ENCODE measurements at places on chromosomes 5 and 9.

DNA sequence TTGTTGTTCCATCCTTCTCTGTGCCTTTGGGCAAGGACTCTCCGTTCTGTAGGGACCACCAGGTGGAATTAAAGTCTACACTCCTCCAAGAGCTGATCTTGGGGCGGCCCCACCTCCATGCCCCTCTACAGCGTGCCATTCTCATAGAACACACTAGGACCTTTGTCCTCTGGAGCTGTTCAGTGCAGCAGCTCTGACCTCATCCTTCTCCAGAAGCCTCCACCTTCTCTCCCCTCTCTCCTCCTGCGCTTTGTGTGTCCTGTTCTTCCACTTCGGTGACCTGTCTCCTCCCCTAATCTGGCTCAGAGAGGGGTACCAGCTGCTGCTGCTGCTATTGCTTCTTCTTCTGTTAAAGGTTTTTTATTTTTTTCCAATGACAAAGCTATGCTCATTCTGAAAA lies 1.8 kb upstream of the MACROH2A1 start:
- no peak for DNase-seq

DNA sequence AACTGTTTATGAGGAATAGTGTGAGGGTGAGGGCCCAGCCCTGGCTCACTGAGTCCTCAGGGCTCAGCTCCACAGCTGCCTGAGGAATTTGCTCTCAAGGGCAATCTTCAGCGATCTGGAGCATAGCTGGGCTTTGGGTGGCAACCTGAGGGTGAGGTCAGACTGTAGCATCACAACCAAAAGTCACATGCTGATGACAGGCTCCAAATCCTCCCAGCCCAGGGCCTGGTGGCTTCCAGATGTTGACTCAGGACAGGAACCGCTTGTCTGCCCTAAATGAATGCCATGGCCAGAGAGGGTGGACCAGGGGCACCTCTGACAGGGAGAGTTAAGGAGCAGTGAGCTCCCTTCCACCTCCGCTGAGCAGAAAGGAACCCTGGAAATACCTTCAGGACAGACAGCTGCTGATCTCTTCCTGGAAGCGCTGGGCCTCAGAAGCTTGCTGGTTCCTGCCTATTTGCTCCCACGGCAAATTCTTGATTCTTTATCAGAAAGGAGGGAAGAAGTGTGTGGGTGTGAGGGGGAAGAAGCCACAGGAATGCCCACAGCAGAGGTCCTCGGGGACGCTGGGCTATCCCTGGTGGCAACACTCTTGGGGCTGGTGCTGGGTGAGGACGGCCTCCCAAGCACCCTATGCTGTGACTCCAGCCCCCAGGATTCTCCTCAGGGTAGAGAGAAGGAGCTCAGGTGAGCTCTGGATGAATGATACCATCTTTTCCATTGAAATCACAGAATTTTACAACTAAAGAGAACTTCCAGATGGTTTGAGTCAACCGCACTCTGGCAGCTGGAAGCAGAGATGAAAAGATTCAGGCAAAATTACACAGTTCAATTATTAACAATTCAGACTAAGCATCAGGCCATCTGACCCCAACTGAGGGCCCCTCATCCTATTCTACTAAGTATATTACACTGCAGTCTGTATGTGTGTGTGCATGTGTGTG lies 13.8 kb upstream of the CTSL start:
- DNase-seq: no peak

GRCh38 chr9:78697618-78698017 lies 400.7 kb downstream of the PSAT1 start:
- no peak for DNase-seq

DNA sequence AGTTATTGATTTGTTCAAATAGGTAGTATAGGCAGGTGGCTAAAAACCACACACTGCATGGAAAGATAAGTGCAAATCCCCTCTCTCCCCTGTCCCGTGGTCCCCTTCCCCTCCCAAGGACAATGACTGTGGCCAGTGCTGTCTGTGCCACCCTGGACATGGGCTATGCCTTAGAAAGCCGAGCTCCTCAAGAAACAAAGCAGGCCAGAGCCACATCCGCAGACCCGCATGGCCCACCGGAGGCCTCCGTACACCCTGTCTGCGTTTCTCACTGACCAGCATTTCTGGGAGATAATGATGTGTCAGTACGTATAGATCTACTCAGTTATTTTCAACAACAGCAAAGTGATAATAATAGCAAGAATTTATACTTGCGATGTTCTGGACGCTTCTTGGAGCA lies 16.3 kb downstream of the TSPAN17 start:
- no peak for DNase-seq

GRCh38 chr5:75053304-75054133 lies 1.2 kb upstream of the GCNT4 start:
- DNase-seq: no peak

GRCh38 chr9:124353811-124354274 lies 61.4 kb downstream of the PSMB7 start:
- DNase-seq: no peak

DNA sequence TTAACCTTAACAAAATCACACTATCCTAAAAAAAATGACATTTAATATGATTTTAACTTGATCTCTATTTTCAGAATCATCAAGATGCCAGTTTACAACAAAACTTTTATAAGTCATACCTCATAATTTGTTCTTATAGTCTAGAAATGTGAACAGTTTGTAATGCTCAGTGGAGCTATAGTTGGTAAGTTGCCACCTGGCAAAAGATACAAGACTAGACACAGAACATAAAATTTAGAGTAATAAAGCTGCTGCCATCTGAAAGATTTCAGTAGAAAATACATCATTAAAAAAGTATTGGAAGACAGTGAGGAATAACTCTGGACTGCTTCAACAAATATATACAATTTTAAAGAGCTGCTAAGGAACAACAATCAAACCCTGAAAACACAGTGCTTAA lies 233.8 kb downstream of the GABRG2 start:
- no peak for DNase-seq

DNA sequence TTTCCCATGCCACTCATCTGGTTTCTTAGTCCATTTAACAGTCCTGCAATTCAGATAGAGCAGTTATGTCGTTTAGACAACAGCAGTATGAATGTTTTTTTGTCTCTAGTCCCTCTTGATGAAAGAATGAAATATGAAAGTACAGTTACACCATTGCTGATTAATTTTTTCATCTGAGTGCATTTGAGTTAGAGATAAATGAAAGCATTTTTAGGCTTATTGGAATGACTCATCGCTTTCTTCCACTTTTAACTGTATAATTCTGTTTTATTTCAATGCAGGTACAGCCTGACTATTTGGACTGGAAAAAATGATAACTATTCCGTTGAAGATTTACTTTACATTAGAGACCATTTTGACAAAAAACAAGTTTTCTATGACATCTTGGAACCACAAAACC lies 28.7 kb downstream of the ANKRD34B start:
- no peak for DNase-seq

DNA sequence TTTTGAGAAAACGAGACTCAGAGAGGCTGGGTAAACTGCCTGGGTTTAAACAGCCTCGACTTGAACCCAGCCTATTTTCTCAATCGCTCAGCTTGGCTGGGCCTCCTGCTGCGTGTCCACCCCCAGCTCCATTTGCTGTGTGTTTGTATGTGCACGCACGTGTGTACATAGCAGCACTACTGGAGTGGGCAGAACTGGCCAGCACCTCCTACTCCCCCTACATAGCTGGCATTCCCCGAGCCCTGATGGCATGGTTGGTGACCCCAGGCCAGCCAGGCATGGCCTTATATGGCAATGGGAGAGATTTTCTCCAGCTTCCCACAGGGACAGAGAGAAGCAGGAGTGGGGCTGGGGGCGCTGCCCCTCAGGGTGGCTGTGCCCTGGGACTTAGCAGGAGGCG lies 4.1 kb downstream of the AIF1L start:
- DNase-seq: no peak

DNA sequence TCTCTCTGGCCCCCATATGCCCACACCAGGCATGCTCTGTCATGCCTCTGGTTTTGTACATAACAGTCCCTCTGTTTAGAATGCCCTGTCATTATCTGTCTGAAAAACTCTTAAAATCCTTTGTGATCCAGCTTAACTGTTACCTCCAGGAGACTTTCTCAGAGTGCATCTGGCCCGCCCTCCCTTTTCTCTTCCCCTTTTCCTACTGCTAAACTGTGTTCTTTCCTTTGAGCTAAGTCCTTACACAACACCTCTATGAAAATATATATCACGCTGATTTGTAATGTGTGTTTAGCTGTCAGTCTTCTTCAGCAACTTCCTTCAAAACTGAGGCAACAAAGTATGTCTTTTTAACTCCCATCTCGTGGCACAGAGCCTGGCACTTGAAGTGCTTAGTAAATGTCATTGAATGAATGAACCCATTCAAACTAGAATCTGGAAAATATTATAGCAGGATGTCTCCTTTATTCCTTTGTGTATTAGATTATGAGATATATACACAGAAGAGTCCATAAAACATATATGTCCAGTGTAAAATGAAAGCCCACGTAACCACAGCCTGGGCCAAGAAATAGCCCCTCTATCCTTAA lies 166.2 kb upstream of the KLF9 start:
- DNase-seq: no peak

GRCh38 chr5:9864791-9865190 lies 234.6 kb upstream of the TAS2R1 start:
- no peak for DNase-seq

GRCh38 chr9:75168270-75169178 lies 80.2 kb downstream of the OSTF1 start:
- no peak for DNase-seq

GRCh38 chr5:89421035-89421434 lies 538.1 kb upstream of the MEF2C start:
- no peak for DNase-seq

GRCh38 chr5:142749321-142749720 lies 20.9 kb upstream of the ARHGAP26 start:
- DNase-seq: no peak

DNA sequence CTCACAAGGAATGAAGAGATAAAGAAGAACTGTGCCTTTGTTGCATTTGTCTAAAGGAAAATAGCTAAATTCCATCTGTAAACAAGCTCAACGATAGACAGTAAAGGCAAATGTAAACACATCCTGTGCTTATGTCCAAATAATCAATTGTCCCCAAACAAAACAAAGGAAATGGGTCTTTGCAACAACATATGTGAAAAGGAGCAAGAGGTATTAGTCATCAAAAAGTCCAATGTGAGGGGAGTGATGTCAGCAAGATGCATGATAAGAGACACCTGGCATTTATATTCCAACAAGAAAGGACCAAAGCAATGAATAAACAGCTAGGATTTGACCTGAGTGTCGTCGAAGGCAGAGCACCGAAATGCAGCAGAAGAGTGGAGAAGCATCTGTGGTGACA lies 209.1 kb downstream of the ASTN2 start:
- no peak for DNase-seq

- no peak for DNase-seq
These were observed 183.9 kb upstream of the ZNF618 start for GRCh38 chr9:113692256-113692655.

DNA sequence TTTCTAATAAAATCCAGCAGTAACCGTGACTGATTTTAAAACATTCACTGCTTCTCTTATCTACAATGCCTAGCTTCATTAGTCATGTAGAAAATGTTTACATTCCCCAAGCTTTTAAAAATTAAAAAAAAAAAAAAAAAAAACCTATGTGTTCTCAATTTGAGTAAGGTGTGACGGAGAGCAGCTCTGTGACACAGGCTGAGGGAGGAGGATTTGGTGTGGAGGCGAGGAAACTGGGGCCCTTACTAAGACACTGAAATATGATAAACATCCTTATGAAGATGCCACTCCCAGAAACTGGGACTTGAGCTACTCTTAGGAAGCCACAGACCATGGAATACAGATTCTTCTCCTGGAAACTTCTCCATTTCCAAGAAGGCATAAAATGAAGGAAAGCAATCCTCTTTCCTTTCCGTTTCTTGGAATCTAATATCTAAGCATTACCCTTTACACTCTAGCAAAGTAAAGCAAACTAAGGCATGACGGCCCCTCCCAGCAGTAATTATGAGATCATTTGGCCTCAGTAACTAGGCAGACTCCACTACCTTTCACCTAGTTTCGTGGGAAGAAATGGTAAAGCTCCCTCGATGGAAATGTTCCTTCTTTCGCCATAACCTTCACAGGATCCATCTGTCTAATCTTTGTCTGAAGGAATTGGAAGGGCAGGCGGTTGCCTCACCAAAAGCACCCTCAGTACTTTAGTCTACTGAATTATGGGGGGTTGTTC lies 23.5 kb downstream of the GRAMD2B start:
- DNase-seq: no peak

DNA sequence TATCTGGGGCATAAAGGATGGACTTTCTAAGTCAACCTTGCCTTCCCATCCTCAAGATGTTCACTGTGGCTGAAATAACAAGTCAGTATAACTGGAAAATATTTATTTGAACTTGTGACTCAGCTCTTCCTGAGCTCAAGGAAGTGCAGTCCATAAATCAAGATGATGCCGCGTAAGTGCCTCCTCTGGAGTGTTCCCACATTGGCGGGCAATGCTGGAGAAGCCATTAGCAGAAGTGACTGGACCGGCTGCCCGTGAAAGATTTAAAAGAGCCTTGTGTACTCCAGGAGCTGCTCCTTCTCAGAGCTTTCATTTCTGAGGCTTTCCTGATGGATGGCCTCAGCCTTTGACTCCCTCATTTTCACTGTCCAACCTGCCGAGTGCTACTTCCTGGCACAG lies 17.4 kb downstream of the TMOD1 start:
- DNase-seq: no peak

DNA sequence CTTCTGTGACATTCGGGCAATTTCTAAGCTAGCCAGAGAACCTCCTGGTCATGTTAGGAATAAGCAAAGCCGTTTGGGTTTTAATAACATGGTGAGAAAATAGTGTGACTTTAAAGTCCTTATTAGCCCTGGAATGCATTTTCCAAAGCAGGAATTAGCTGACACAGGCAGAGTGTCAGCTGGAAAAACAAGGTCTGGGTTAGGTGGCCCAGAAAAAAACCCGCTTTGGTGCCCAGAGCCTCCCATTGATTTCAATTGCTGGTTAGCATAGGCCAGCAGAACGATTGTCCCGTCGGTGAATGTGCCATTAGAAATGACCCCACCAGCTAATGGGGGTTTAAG lies 62.1 kb upstream of the CPEB4 start:
- no peak for DNase-seq

DNA sequence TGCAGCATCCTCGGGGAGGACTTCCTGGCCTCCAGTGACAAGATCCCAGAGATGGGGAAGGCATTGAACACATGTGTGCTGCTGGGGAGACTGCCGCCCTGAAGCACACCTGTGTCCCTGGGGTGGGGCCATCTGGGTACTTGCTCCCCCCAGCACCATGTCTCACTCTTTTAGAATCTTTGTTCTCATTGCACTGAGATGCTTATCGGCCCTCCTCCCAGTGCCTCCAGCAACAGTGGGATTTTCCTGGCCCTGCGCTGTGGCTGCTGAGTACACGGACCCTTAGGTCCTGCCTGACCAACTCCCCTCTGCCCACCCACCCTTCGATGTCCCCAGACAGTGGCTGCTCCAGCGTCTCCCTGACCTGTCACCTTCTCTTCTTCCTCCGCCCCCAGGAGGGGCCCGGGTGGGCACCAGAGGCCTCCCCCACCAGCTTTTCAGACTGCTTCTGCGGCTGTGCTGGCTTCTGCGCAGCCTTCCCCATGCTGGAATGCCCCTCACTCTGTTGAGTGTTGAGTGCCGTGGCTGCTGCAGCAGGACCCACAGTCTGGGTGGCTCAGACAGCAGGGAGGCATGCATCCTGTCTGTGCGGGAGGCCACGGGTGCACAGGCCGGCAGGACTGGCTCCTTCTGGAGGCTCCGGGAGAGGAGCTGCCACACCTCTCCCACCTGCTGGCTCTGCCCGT lies 145.9 kb upstream of the IRX2 start:
- no peak for DNase-seq
